ENCODE measurements at places on chromosomes 11 and 22. TPM values are rescaled to one million over a fixed set of nuclear protein-coding genes. Genes with fewer than 3 reads are reported as not detected.

DNA sequence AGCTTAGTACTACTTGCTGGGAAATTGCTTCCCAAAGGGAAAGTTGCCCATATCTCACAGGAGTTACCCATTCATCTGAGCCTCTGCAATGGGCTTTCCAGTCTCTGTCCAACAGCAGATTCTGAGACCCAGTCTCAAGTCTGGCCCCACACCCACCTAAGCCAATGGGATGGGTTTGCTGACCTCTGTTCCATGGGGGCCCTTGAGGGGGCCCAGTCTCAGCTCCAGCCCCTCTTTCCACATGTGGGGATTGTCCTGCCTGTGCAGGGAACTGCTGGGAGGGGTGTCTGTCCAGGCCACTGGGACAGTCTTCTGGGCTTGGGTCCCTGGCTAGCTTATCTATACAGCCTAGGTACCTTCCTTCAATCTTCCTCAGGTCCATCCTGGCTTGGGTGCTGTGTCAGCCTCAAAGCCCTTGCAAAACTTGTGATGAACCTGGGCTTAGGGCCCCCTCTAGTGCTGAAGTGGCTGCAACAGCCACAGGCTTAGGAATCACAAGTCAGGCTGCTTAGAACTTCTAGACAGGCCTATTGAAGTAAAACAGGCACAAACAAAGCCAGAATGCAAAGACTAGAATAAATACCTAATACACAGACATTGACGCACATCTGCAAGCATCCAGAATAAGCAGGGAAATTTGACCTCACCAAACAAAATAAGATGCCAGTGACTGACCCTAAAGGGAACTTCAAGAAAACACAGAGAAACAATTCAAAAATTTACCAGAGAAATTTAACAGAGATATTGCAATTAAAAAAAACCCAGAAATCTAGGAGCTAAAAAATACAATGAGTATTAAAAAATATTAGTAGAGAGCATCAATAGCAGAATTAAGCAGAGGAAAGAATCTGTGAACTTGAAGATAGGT is 11.7 kb upstream of the PATL1 start:
- DNase-seq: peak; percentile 65
- H3K36me3 ChIP-seq: no peaks in the 10 kb centered on the region
- H3K27me3 ChIP-seq: peaks cover 3% of the 10 kb centered on the region
- no peak overlapping the region for H3K27ac ChIP-seq
- no peaks in the 10 kb centered on the region for H3K4me1 ChIP-seq

DNA sequence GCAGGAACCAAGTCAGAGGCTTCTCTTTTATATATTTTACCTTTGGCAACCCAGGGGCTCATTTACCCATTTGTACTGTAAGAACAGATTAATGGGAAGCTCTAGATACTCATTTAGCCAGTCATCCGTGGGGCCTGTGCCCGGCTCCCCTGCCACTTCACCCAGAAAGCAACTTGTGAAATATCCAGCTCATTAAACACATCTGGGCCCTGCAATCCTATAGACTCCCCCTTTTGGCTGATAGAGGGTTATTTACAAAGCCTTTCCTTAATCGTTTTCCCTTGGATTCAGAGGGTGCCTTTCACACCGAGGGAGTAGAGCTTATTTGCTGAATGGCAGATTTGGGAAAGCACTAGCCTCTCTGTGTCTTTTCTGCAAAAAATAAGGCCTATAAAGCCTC is 118.7 kb upstream of the SORL1-AS1 start:
- H3K4me1 ChIP-seq: no peaks in the 10 kb centered on the region
- no peak overlapping the region for H3K4me3 ChIP-seq
- H3K27ac ChIP-seq: no peak overlapping the region
- H3K27me3 ChIP-seq: no peaks in the 10 kb centered on the region
- no peaks in the 10 kb centered on the region for H3K36me3 ChIP-seq
- DNase-seq: no peak

LRRN4CL gene
- 2.7 TPM for total RNA-seq

ZNRD2 gene
- total RNA-seq: 25.8 TPM

KCNK4 gene
- not detected for total RNA-seq

WBP2NL gene
- total RNA-seq: 0.56 TPM

SAA4 gene
- total RNA-seq: not detected

RFPL2 gene
- total RNA-seq: not detected

All from heart left ventricle (tissue), 16 donors.